ENCODE measurements at places on chromosomes 16 and 17. TPM values are rescaled to one million over a fixed set of nuclear protein-coding genes. Genes with fewer than 3 reads are reported as not detected.

Gene DNAH2
- total RNA-seq: 0.58 TPM

DNA sequence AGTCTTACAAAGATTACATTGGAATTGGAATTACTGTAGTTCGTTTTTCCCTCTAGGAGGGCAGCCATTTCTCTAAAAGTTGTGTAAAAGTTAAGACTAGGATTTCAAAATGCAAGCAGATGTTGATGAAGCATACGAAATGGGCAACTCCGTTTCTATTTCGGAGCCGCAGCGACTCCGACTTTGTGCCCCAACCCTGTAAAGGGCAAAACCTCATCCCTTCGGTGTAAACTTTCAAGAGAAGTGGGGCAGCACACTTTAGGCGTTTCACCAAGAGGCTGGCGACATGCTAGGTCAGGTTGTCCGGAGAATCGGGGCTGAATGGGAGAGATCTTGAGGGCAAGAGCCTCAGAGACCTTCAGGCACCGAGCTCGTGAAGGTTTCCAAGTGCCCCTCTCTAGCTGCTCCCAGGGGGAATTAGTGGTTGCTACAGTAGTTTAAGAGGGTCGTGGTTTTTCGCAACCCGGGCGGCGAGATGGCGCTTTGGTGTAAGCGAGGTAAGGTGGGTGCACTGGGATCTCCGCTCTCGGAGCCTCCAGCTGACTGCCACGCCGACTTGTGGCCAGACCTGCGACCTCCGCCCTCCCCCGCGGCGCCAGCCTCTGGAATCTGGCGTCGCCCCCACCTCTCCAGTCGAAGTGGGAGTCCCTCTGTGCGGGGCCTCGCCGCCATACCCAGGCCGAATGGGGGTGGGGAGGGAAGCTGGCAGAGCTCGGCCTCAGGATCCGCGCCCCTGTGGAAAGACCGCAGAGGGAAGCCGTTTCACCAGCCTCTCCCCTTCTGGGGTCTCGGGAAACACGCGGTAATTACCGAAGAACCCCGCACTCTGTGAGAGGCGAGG lies 1.0 kb upstream of the HEXIM2 start:
- peaks cover 40% of the 10 kb centered on the region for H3K4me1 ChIP-seq
- DNase-seq: peak; percentile 88
- peak overlapping the region; percentile 88 for H3K4me3 ChIP-seq

Gene OR1F1
- total RNA-seq: not detected

DNA sequence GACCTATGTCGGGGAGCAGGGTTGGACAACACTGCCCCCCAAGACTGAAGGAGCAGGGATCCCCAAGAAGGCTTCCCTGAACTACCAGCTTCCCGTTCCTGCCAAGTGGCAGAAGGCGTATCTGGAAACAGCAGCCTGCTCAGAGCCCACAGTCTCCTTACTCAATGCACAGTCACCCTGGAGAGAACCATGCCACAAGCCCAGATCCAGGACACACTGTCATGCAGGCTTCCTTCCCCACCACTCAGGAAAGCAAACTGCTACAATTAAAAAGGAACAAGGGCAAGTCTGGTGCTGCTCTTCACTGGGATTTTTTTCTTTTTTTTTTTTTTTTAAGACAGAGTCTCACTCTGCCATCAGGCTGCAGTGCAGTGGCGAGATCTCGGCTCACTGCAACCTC lies 8.2 kb downstream of the WDR45B start:
- no peak for DNase-seq
- H3K4me1 ChIP-seq: no peaks in the 10 kb centered on the region
- no peak overlapping the region for H3K4me3 ChIP-seq
- H3K27ac ChIP-seq: no peak overlapping the region
- peaks cover 46% of the 10 kb centered on the region for H3K36me3 ChIP-seq
- H3K27me3 ChIP-seq: no peaks in the 10 kb centered on the region

DNA sequence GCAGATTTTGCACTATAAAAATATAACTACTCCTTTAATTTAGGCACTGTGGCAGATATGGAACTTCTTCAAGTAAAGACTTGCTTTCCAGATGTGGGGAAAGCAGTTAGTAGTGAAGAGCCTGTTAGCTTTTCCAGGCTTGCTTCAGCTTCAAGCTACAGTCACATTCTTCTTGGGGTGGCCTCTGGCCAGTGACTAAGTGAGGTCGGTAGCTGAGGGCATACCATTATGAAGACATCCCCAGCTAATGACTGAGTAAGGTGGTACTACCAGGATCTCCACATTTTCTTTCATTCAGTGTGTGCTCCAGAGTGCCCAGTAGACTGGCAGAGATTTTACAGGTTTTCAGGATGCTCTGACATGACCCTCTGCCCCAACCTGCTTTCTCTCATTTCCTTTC lies 167.1 kb upstream of the KIF2B start:
- H3K4me1 ChIP-seq: no peaks in the 10 kb centered on the region
- H3K36me3 ChIP-seq: no peaks in the 10 kb centered on the region
- DNase-seq: no peak
- no peaks in the 10 kb centered on the region for H3K27me3 ChIP-seq
- no peak overlapping the region for H3K4me3 ChIP-seq

GRCh38 chr16:70726892-70727361 lies 41.1 kb upstream of the MTSS2 start:
- no peak overlapping the region for H3K4me3 ChIP-seq
- H3K27me3 ChIP-seq: no peaks in the 10 kb centered on the region
- peaks cover 38% of the 10 kb centered on the region for H3K4me1 ChIP-seq
- H3K36me3 ChIP-seq: peaks cover 23% of the 10 kb centered on the region
- no peak for DNase-seq

- H3K27me3 ChIP-seq: peaks cover 57% of the 10 kb centered on the region
- H3K4me1 ChIP-seq: peaks cover 29% of the 10 kb centered on the region
- no peaks in the 10 kb centered on the region for H3K36me3 ChIP-seq
- no peak overlapping the region for H3K27ac ChIP-seq
These were observed 6.8 kb upstream of the CA4 start for GRCh38 chr17:60142872-60143499.

DNA sequence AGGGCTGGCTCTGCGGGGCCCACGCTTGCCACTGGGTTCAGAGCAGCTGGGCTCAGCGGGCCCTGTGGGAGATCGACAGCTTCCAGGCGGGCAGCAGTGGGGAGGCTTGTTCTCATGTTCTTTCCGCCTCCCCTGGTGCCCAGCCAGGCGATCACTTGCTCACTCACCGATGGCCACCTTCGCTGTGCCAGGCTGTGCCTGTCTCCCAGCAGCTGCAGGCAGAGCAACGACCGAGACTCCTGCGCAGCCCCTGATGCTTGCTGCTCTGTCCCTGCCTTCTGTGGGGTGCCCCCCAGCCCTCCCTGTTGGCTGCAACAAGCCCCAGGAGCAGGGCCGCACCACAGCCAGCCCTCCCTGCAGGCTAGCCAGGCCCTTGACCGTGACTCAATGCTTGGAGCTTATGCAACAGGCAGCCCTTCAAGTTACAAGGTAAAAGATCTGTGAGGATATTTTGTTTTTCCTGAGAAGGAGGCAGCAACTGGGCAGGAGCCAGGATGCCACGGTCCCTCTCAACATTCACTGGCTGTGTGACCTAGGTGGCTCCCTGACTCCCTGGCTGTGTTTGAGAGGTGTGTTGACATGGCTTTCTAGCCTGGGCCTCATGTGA lies 9.6 kb upstream of the SPNS2 start:
- peak; percentile 88 for DNase-seq
- no peaks in the 10 kb centered on the region for H3K36me3 ChIP-seq
- peaks cover 3% of the 10 kb centered on the region for H3K4me1 ChIP-seq
- H3K27me3 ChIP-seq: no peaks in the 10 kb centered on the region
- H3K27ac ChIP-seq: peak overlapping the region; percentile 70

DNA sequence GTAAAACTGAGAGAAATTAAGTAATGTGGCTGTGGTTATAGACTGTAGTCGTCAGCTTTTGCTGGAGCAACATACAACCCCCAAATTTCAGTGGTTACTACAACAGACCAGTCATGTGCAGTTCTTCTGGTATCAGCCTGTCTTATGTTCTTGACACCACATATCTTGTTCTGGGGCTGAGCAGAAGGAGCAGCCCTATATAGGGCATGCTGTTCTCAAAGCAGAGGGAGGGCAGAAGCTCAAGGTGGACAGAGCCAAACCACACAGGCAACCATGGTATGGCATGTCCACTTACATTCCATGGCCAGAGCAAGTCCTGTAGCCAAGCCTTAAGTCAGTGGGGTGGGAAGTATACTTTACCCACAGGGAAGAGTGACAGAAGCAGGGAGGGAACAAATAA lies 7.7 kb downstream of the PRKAR1A start:
- H3K4me3 ChIP-seq: no peak overlapping the region
- H3K36me3 ChIP-seq: peaks cover 94% of the 10 kb centered on the region
- H3K27ac ChIP-seq: no peak overlapping the region
- H3K4me1 ChIP-seq: peaks cover 36% of the 10 kb centered on the region
- DNase-seq: no peak

Gene RASL10B
- total RNA-seq: 2.2 TPM

DNA sequence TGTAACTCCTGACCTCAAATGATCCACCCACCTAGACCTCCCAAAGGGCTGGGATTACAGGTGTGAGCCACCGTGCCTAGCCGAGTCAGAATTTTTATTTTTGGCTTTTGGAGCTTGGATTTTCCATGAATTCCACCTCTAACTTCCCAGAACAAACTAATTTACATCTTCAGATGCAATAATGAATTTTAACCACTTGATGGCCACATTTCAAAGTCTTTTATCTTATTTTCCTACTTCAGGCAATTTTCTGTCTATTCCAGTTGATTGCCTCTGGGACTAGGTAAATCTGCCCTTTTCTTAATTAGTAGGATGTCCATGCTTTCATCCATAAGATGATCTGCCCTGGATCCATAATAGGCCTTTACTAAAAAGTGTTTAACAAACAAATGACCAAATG lies 156.4 kb upstream of the ANKFN1 start:
- no peaks in the 10 kb centered on the region for H3K4me1 ChIP-seq
- H3K27ac ChIP-seq: no peak overlapping the region
- no peaks in the 10 kb centered on the region for H3K27me3 ChIP-seq

DNA sequence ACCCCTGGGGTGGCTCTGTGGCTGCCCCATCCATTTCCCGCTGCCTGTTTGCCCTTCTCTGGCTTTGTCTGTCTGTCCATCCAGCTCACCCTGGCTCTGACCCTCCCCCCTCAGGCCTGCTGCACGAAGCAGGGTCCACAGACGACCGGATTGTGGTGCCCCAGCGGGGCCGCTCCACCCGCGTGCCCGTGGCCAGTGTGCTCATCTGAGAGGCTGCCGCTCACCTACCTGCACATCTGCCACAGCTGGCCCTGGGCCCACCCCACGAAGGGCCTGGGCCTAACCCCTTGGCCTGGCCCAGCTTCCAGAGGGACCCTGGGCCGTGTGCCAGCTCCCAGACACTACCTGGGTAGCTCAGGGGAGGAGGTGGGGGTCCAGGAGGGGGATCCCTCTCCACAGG lies 761 bp upstream of the LAT start:
- peak overlapping the region; percentile 72 for H3K27ac ChIP-seq
- H3K27me3 ChIP-seq: no peaks in the 10 kb centered on the region
- peak overlapping the region; percentile 40 for H3K4me3 ChIP-seq
- no peaks in the 10 kb centered on the region for H3K4me1 ChIP-seq

GRCh38 chr17:21540502-21540901 lies 151.8 kb upstream of the KCNJ18 start:
- no peaks in the 10 kb centered on the region for H3K27me3 ChIP-seq
- H3K4me3 ChIP-seq: no peak overlapping the region
- no peaks in the 10 kb centered on the region for H3K4me1 ChIP-seq
- H3K27ac ChIP-seq: no peak overlapping the region
- no peak for DNase-seq

- no peak for DNase-seq
- H3K27me3 ChIP-seq: no peaks in the 10 kb centered on the region
- H3K27ac ChIP-seq: peak overlapping the region; percentile 90
- no peaks in the 10 kb centered on the region for H3K36me3 ChIP-seq
- peaks cover 57% of the 10 kb centered on the region for H3K4me1 ChIP-seq
These were observed 2.7 kb downstream of the IGFBP4 start for GRCh38 chr17:40445751-40446468.

GRCh38 chr17:6374271-6374691 lies 60.6 kb downstream of the AIPL1 start:
- DNase-seq: no peak
- peaks cover 17% of the 10 kb centered on the region for H3K27me3 ChIP-seq
- no peaks in the 10 kb centered on the region for H3K4me1 ChIP-seq
- H3K4me3 ChIP-seq: no peak overlapping the region

DNA sequence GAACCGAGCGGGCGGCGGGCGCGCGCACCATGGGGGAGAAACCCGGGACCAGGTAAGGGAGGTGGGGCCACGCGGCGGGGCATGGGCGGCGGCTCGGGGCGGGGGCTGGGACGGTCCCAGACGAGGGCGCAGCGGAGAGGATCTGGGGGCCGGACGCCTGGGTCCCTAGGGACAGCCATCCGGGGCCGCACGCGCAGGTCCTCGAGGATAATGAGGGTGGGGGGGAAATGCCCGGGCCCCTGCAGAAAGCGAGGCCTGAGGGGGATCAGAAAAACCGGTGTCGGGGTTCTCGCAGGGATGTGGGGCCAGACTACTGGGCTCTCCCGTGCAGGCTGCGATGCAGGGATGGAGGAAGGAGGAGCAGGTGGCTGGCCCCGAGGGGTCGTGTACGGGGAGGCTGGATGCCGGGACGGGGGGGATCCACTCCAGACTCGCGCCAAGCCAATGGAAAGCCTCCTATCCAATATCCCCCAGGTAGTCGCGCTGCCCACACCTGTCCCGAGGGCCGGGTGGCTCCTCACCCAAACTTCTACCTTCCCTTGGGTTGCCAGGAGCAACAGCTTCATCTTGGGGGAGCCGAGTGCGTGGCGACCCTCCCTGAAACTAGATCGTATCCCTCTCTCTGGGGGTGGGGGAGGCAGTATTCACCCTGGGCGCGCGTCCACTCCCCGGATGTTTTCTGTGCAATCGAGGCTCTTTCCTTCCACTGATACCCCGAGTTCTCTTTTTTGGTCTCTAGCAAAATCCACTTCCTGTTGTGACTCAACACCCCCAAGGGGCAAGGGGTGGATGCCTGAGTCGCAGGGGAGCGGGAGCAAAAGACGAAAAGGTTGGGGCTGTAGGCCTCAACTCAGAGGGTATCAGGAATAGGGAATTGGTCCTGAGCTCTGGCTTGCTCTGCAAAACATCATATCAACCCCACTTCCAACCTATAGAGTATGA lies 532 bp downstream of the ARRB2 start:
- peak overlapping the region; percentile 83 for H3K27ac ChIP-seq
- peaks cover 20% of the 10 kb centered on the region for H3K4me1 ChIP-seq
- no peaks in the 10 kb centered on the region for H3K27me3 ChIP-seq
- H3K4me3 ChIP-seq: peak overlapping the region; percentile 69
- peaks cover 4% of the 10 kb centered on the region for H3K36me3 ChIP-seq
- DNase-seq: no peak

- no peaks in the 10 kb centered on the region for H3K27me3 ChIP-seq
- H3K4me1 ChIP-seq: no peaks in the 10 kb centered on the region
- H3K4me3 ChIP-seq: no peak overlapping the region
These were observed 58.0 kb downstream of the ASIC2 start for GRCh38 chr17:33234930-33235685.

- H3K27ac ChIP-seq: peak overlapping the region; percentile 97
- H3K27me3 ChIP-seq: no peaks in the 10 kb centered on the region
- no peak for DNase-seq
- peak overlapping the region; percentile 81 for H3K4me3 ChIP-seq
These were observed 1.9 kb upstream of the CAPN15 start for GRCh38 chr16:525520-526180.

Measured in upper lobe of right lung (tissue), 1 donor.